ENCODE measurements at places on chromosomes 5 and 9. TPM values are rescaled to one million over a fixed set of nuclear protein-coding genes. Genes with fewer than 3 reads are reported as not detected.
A peak's percentile ranks its signal among the peaks of the same experiment; 100 is the strongest.

- DNase-seq, result no peak
Measured at GRCh38 chr5:38613992-38614836, 57.8 kb upstream of the LIFR start.

DNA sequence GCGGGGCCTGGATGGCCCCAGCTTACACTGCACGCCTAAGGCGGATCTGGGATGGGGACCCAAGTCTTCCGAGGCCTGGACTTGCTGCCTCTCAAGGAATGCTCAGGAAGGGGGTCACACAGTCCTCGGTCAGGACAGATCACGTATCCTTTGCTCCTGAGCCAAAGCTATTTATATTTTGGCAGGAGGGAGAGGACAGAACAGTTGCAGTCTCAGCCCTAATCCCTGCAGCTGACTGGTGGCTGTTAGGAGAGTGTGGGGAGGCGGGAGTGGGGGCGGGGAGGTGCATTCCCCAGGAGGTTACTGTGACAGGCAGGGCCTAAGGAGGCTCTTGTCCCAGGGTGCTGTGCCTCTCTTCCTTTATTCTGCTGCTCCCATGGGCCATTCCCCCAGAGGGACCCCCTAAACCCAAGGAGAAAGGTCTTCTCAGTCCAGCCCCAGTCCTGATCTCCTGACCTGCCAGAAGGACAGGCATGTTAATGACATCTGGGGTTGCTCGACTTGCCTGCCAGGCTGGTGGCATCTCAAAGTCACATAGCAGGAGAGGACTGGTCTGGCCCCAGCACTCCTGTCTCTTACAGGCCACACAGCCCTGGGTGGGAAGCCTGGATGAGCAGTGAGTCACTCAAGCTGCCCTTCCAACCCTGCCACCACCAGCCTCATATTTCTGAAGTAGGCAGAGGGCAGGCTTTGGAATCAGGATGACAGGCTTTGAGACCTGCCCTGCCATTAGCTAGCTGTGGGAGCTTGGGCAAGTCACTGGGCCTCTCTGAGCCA is 51.9 kb downstream of the COL27A1 start:
- DNase-seq, result peak; percentile 36

GRCh38 chr5:135890867-135891266 is 4.8 kb downstream of the IL9 start:
- no peak for DNase-seq

DNA sequence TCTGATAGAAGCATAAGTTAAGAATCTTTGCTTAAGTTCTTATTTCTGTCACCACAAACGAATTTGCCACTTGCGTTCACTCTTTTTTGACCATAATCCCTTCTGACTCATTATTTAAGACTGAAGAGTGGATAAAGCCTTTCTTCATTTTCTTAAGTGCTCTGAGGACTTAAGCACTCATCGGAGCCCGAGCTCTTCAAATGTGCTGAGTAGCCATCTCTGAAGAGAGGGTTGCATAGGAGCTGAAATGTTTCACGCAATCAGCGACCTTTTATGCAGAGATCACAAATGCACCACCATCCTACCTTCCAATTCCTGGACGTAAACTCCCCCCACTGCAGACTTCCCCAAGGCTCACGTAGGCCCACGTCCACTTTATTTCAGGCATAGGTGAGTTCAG is 699.2 kb downstream of the IRX1 start:
- no peak for DNase-seq

GRCh38 chr5:57561231-57561842 is 78.7 kb upstream of the ACTBL2 start:
- peak; percentile 24 for DNase-seq

GRCh38 chr5:144144956-144145751 is 25.3 kb downstream of the YIPF5 start:
- no peak for DNase-seq

DNA sequence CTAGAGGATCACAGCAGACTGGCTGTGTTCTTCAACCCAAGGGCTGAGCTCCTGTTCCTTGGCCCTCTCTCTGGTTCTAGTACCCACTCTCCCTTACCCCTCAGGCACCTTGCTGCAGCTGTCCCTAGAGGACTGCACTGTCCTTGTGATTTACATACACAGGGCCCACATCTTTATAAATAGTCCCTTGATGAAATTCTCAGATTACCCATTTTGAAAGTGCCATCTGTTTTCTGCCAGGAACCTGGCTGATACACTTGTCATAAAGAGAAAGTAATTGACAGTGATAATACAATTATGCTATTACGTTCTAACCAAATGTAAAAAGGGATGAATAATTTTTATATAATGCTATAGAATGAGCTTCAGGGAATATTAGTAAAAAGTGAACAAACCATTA is 16.5 kb upstream of the SPARC start:
- DNase-seq, result peak; percentile 1

DNA sequence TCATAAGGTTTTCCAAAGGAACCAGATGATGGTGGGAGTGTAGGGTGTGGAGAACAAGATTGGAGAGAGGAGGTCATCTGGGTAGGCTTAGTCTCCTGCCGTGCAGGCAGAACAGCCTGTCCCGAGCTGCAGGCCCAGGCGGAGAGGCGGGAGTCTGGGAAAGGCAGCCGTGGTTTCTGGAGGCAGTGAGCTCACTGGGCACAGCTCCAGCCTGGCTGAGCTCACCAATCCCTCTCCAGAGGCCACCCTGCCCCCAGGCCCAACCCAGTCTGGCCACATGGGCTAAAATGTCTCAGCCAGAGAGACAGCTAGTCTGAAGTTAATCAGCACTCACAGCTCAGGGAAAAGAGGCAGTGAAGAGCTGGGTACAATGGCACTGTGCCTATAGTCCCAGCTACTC is 12.3 kb downstream of the P4HA2 start:
- peak; percentile 92 for DNase-seq

DNA sequence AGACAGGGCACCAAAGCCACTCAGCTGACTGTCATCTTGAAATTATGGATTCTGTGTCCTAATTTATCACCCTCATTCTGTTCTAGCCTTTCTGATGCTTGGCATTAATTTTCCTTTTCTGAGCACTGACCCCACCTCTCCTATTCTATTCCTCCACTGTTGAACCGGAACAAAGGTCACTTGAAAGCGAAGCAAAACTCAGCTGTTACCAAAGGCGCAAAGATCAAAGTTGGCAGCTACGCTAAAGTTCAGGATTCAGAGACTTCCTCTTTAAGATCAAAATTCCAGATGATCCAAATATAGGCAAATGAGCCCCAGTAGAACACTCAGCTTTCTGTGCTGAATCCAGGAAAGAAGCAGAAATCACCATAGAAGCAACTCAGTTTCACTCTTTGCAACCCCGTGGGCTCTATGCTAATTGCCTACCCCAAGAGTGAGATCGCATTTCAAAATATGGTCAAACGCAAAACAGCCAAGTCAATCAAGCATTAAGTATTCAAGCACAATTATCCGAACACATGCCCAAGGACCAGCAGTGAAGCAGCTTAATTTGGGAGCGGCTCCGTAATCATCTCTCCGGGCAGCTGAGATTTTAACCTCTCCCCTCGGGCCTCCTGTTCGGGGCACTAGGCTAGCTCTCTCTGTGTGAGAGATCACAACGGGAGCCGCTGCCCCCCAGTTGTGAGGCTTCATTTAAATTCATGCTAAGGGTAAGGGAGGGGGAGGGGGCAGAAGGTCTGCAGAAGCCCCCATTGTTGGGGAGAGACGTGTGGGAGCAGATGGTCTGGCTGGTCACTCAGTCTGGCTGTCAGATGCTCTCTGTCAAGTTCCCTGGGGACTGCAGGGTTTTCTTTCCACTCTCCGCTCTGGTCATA is 288.6 kb downstream of the ELAVL2 start:
- DNase-seq, result no peak

DNA sequence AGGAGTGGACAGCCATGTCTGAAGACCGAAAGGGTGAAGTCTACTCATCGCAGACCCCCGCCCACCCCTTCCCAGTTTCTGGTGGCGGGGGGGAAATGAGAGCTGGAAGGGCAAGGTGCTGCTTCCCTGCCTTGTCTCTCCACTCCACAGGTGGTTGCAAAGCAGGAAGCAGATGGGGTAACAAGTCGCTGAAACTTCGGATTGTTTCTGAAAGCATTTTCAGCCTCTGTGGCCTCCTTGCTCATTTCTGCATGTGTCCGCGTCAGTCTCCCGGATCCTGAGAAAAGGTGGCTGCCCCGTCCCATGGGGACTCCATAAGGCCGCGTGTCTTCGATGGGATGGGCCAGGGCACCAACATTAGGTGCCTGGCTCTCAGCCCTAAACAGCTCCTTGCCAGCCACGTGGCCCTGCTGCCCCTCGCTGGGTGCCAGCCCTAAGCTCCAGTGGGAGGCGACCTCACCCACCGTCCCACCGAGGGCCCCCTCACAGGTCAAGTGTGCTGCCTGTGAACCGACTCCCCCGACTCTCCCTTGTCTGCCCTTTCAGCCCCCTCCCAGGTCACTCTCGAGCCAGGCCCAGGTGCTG is 971 bp downstream of the PHYKPL start:
- DNase-seq, result no peak

DNA sequence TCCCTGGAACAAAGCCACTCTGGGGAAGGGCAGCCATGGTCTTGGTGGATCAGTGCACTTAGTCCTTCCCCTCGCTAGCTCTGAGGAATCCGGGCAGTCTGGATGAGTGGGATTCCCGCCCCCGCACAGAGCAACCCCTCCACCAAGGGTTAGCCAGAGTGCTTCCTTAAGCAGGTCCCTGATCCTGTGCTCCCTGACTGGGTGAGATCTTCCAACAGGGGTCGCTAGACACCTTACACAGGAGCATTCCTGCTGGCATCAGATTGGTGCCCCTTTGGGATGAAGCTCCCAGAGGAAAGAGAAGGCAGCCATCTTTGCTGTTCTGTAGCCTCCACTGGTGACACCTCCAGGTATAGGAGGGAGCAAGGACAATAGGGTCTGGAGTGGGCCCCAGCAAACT is 228.8 kb downstream of the AP3B1 start:
- DNase-seq, result no peak

GRCh38 chr5:160635046-160635445 is 213.4 kb downstream of the PTTG1 start:
- DNase-seq, result no peak

DNA sequence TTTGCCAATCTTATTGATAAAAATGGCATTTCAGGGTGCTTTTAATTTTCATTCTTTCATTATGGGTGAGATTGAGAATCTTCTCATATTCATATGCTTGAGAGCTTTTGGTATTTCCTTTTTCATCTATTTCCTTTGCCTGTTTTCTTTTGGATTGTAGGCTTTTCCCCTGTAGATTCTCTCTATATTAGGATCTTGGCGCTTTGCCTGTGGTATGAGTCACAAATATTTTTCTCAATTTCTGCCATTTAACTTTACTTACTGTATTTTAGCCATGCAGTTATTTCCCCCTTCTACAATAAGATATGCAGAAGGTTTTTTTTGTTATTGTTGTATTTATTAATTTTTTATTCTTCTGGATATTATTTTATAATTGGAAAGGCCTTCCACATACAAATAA is 21.5 kb upstream of the KLF9 start:
- no peak for DNase-seq

DNA sequence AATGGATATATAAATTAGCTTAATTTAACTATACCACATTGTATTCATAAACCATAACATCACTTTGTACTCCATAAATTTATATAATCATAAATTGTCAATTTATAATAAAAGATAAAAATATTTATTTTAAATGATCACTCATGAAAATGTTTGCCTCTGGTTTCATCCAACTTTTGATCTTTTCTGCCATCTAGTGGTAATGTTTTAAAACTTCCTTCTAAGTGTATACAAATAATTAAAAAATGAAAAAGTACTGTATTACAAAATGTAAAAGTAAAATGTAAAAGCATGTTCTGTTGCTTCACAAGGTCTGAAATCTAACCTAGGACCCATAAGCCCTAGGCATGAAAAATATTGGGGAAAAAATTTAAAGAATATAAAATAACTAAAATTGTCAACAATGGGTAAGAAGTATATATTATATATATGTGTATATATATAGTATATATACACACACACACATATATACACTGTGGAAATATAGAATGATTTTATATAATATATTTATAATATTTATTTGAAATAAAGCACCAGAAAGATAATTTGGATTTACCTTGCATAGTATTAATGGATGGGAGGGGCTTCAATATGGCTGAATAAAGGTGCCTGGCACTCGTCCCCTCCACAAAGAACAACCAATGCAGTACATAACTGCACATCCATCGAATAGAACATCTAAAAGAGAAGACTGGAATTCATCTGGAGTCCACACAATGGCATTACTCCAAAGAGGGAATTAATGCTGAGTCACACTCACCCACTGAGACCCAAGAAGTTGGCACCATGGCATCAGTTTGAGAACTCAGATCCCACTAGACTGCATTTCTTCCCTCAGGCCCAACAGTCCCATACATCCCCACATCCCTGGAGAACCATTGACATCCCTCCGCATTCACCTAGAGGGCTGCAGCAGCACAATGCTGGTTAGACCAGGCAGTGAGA is 32.5 kb downstream of the ANXA1 start:
- no peak for DNase-seq

DNA sequence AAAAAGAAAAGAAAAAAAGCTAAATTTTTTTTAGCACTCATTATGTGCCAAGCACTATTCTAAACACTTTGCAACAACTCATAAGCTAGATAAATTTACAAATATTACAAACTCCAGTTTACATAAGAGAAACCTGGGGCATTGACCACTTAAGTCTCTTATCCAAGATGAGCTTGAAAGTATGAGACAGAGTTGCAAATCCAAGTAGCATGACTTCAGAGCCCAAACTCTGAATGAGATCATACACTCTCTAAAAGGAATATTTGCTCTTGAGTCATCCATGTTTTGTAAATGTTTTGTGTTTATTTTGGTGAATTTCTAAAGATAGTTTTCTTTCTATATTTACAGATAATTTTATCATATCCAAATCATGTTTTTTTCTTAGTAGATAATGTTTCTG is 4.0 kb upstream of the SHOC1 start:
- no peak for DNase-seq

DNA sequence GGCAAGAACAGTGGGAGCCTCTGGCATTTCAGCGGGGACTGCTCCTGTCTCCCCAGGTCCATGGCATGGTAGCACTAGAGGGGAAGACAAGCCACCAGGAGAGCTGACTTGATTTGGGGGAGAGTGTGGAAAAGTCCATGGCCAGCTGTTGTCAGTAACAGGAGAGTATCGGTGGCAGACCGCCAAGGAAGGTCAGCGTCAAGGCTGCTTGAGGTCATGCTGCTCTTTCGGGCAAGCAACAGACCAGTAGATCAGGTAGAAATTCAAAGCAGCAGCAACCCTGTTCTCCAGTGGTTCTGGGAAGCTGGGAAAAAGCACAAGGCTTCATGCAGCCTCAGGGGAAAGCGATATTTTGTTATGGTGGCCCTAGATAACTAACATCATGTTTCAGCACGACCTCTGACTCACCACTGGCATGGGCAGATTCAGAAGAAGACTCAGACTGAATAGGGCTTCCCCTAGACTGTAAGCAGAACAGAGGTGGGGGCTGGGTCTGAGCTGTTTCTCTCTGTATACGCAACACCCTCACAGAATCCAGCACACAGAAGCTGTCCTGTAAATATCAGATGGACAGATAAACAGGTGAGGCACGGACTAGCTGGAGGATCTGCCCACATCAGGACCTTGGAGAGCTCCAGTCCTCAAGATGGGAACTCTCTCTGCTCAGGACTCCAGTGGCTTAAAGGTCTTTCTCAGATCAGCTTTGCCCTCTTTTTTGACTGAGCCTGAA is 35.2 kb upstream of the PLEKHG4B start:
- peak; percentile 41 for DNase-seq

- no peak for DNase-seq
Measured at GRCh38 chr5:160799184-160799583, 52.8 kb downstream of the ATP10B start.

The SHROOM1 gene
- total RNA-seq, result 9.6 TPM

The SLC6A3 gene
- 0.55 TPM for total RNA-seq

The SETX gene
- total RNA-seq, result 157 TPM

Data from testis (tissue), 5 donors.